ENCODE measurements at places on chromosomes 2 and 18.
A peak's percentile ranks its signal among the peaks of the same experiment; 100 is the strongest.

DNA sequence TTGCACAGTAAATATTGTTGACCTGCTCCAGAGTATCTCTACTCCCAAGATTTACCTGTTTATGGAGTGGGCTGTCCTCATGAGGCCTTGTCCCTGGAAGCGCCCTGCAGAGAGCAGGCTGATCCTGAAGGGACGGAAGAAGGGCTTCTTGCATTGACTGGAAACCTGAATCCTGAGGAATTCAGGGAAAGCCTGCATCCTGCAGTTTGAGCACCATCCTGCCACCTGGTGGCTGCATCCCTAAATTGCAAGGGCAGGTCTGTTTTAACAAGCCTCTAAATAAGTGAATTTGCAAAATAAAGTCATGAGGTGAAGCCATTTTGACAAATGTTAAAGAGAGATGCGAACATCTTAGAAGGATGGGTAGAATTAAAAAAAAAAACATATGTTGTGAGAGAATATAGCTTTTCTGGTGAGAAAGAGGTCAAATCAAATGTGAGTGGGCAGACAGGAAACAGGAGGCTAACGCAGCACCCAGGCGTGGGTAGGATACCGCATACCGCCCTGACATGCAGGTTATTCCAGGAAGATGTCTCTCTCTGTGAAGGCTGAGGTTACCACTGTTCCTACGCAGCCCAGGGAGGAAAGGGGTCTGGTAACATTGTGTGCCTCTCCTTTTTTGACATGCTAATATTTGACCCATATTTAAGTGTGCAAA is 754.9 kb downstream of the RNF144A start:
- DNase-seq, result peak; percentile 14

GRCh38 chr2:61177727-61178549 is 15.9 kb downstream of the C2orf74 start:
- peak; percentile 27 for DNase-seq

DNA sequence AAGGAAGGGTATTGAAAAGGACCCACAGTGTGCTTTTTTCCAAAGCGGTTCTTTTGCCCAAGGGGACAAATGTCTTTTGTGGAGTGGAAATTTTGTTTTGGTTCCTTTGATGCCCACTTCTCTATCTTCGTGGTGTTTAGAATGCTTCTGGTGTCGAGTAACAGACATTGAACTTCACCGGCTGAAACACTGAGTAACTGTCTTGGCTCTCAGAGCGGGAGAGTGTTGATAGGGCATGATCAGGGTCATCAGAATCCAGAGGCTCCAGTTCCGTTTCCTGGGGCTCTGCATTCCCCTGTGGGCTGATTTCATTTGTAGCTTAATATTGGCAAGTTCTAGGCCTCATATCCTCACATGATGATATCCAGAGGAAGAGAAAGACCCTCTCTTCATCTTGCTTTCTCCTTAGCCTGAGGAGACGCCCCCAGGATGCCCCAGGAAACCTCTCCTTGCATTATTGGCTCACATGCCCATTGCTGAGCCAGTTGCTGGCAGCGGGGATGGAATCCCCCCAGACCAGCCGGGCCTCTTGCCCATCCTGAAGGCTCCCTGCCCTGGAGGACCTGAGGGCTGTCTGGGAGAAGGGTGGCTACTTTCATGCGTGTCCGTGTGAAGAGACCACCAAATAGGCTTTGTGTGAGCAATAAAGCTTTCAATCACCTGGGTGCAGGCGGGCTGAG is 27.9 kb upstream of the AGFG1 start:
- DNase-seq, result no peak

DNA sequence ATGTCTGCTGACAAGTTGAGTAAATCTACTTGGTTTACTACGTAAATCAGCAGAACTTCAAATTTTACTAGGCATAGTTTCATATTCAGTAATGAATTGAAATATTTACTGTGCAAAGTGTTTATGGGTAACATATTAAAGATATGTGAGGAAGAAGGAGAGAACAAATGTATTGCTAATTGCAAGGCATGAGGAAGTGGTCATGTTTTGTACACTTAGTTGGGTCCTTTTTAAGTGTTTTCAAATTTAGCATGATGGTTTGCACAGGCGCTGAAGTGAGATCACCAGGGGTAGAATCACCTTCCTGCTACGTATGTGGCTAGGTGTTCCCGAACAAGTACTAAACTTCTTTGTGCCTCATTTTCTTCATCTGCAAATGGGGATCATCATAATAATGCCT is 1534.4 kb downstream of the LRP1B start:
- no peak for DNase-seq

GRCh38 chr18:8943900-8944870 is 158.3 kb upstream of the NDUFV2 start:
- DNase-seq, result peak; percentile 76

- no peak for DNase-seq
Measured at GRCh38 chr2:80007777-80008503, 296.6 kb downstream of the LRRTM1 start.

DNA sequence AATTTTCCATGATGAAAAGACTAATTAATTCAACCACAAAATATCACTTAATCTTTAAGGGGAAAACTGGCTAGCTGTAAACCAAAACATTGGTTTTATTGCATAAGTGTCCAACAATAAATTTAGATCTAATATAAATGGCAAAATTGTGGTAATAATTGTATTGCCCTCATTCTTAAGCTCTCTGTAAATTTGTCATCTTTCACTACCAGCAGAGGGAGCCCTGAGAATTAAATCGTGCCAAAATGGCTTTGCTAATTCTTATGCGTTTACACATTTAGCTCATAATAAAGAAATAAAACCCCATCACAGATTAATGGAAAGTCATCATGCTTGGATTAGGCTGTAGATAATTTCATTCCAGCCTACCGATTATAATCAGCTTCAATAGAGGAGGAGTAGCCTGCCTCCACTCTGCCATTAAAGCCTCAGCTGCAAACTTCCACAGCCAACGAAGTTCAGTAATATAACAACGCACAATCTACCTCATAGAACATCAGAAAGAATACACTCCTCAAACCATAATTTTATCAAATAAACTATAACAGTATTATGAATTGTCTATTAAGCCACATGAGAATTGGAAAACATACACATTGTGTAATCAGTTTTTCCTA is 70.0 kb upstream of the ATP5MC3 start:
- DNase-seq, result peak; percentile 64

DNA sequence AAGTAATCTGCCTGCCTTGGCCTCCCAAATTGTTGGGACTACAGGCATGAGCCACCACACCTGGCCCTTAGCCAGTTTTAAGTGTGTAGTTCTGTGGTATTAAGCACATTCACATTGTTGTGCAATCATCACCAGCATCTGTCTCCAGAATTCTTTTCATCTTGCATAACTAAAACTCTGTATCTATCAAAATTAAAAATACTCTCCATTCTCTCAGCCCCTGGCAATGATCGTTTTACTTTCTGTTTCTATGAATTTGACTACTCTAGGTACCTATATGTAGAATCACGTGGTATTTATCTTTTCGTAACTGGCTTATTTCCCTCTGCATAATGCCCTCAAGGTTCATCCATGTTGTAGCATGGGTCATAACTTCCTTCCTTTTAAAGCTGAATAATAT is 45.5 kb upstream of the CAVIN2 start:
- peak; percentile 87 for DNase-seq

DNA sequence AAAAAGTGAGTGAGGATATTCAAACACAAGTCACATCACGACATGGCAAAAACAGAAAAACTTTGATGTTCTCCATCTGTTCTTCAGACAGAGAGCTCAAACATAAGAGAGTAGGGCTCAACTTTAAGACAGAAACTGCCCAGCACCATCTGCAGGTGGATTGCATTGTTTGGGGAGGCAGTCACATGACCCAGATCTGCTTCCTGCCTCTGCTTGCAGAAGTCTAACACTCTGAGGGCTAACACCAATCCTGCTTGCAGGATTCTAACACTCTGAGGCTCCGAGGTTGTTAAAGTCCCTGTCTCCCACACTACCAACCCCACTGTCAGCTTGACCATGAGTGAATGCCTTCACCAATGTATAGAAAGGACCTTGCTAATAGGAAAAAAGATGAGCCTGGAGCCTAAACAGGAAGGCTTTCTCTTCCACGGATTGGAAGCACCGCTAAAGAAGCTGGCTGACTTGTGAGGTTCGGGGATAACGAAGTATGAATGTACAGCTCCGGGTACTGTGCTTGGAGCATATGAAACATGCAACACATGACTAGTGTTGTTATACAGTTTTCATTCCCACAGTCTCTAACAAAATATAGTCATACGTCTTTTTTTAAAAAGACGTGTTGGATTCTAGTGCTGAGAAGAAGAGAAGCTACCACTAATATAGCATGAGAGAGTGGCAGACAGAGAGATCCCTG is 176.6 kb upstream of the CREB1 start:
- DNase-seq, result peak; percentile 20

GRCh38 chr18:79438898-79439627 is 43.3 kb downstream of the NFATC1 start:
- no peak for DNase-seq

GRCh38 chr18:69874058-69874457 is 73.6 kb downstream of the CD226 start:
- peak; percentile 66 for DNase-seq

DNA sequence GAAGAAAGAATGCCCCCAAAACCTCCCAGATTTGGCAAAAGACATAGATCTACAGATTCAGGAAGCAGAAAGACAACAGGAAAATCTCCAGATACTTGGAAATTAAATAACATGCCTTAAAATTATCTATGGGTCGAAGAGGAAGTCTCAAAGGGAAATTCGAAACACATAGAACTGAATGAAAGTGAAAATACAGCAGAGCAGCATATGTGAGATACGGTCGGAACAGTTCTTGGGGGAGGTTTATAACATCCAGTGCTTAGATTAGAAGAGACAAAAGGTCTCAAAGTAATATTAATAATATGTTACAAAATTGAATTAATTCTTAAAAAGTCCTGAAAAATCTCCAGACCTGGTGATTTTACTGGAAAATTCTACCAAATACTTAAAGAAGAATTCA is 14.3 kb downstream of the KCNG2 start:
- no peak for DNase-seq

DNA sequence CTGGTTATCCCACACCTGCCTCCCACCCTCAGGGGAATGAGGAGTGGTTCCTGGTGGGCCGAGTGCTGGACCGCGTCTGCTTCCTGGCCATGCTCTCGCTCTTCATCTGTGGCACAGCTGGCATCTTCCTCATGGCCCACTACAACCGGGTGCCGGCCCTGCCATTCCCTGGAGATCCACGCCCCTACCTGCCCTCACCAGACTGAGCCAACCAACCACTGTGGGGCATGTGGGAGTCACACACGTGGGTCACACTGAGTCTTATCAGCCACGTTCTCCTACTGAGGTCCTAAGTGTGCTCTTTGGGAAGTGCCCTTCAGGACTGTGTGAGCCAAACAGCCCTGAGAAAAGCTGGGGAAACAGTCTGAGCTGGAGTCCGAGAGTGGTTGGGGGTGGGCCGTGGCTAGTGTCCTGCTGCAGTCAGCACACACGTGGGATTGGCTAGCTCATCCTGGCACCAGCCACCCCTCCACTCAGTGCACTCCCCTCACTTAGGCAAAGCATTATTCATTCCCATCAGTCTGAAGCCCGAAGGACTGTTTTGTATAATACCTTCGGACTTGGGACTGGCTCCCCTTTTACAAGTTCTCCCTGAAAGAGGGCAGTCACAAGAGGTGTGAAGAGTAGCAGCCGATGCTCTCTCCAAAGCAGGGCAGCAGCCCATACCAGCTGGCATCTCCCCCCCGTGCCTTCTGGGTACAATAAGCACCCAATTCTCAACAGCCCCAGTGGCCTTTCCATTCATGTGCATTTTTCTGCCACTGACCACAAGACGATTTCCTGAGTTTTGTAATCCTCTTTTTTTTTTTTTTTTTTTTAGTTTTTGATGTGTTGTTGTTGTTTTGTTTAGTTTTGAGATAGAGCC is 4.6 kb downstream of the TIGD1 start:
- no peak for DNase-seq

- peak; percentile 86 for DNase-seq
Measured at GRCh38 chr2:66869076-66869475, 434.2 kb downstream of the MEIS1 start.

GRCh38 chr2:167833294-167833693 is 414.1 kb downstream of the STK39 start:
- no peak for DNase-seq

GRCh38 chr2:65370387-65371073 is 61.9 kb downstream of the SPRED2 start:
- DNase-seq, result no peak

DNA sequence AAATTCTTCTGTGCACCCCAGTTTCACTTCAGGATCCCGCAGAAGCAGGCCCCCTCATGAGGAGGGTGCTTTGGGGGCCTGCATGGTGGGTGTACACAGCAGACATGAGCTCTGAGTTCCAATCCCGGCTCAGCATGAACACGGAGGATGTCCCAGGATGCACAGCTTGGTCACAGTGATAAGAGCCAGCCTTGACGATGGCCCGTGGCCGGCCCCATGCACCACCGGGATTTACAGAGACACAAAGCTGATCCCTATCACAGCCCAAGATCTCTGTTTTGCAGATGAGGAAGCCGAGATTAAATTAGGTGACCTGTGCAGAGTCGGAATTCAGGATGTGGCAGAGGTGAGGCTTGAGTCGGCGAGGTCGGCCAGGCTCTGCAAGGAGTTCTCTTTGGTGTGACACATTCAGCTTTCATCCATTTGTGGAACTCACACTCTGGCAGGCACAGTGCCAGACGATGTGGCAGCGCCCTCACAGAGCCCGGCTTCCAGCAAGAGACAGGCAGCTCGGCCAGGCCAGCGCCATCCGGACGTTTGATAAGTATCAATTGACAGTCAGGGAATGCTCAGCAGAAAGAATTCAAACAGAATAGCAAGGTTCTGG is 456.3 kb upstream of the MYT1L start:
- no peak for DNase-seq

DNA sequence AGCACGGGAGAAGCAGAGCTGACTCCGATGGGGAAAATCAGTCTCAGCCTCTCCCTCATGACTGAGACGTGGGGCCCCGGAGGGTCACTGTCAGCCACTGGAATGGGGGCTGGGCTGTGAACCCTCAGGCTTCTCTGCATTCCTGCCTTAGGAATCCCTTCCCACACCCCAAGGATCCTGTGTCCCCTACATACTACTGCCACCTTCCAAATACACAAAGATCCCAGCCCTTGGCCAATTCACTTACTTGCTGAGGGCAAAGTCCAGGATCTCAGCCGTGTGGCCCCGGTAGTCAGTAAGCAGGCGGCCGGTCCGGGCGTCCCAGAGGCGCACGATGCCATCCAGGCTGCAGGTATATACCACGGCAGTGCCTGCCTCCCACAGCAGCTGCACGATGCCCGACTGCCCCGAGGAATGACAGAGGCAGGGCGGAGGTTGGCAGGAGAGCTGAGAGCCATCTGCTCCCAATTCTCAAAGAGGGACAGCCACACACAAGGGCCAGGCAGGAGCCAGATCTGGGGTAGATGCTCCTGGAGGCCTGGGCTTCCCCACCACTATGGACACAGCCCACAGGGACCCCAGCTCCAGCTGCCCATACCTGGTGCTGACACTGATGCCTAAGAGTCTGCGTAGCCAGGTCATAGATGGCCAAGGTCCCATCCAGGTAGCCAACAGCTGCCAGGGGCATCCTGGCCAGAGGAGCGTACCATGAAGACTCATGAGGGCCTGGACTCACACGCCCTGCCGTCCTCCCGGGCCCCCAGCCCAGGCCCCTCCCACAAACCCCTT is 4.2 kb downstream of the GPBAR1 start:
- DNase-seq, result no peak

- no peak for DNase-seq
Measured at GRCh38 chr18:62617793-62618591, 95.2 kb downstream of the ZCCHC2 start.

- no peak for DNase-seq
Measured at GRCh38 chr2:62222674-62223073, 26.8 kb downstream of the B3GNT2 start.
